Endothelial cell of coronary artery (primary cell): ENCODE measurements at places on chromosomes 16 and 17. TPM values are rescaled to one million over a fixed set of nuclear protein-coding genes. Genes with fewer than 3 reads are reported as not detected.

Gene CD300E
- not detected in 2 replicates for total RNA-seq

Gene SLC5A10
- not detected in 2 replicates for total RNA-seq

Gene RMI2
- 3.0 and 7.1 TPM in 2 replicates for total RNA-seq

Gene CLEC19A
- not detected in 2 replicates for total RNA-seq

Gene FN3K
- 2.9 and 5.4 TPM in 2 replicates for total RNA-seq

Gene NME4
- total RNA-seq: 73.7 and 84.4 TPM in 2 replicates

Gene GP2
- total RNA-seq: not detected in 2 replicates

Gene PPP1R27
- total RNA-seq: not detected in 2 replicates

Gene SLC5A11
- total RNA-seq: 0.27 TPM in 1 of 2 replicates, not detected in the other

Gene TBC1D26
- 0.19 TPM in 1 of 2 replicates, not detected in the other for total RNA-seq

Gene TACO1
- 16.4 and 18.2 TPM in 2 replicates for total RNA-seq

Gene ATP5PD
- total RNA-seq: 220 and 246 TPM in 2 replicates

Gene SDK2
- 0.09 TPM in 1 of 2 replicates, not detected in the other for total RNA-seq
